ENCODE measurements at places on chromosomes 2 and 18.

DNA sequence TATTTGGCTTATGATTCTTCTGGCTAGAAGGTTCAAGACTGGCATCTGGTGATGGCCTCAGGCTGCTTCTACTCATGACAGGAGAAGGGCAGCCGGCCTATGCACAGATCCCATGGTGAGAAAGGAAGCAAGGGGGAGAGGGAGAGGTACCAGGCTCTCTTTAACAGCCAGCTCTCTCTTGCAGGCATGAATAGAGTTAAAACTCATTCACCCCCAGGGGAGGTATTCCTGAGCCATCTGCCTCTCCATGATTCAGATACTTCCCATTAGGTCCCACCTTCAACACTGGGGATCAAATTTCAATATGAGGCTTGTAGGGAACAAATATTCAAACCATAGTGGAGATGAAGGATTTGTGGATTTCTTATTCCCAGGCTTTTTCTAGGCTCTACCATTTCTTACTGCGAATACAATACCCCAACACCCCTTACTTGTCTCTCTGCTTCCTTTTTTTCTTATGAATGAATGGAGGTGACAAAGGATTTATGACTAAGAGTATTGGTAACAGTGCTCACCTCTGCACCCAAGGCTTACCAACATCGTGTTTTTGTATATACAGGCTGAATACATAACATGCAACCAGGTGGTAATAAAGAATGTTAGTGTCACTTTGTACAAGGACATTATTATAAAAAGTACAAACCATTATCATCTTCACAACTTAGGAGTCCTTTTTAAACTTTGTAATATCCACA lies 454.6 kb upstream of the TRIB2 start:
- no peak overlapping the region for H3K4me3 ChIP-seq
- no peaks in the 10 kb centered on the region for H3K36me3 ChIP-seq
- no peaks in the 10 kb centered on the region for H3K4me1 ChIP-seq
- no peak overlapping the region for H3K27ac ChIP-seq

DNA sequence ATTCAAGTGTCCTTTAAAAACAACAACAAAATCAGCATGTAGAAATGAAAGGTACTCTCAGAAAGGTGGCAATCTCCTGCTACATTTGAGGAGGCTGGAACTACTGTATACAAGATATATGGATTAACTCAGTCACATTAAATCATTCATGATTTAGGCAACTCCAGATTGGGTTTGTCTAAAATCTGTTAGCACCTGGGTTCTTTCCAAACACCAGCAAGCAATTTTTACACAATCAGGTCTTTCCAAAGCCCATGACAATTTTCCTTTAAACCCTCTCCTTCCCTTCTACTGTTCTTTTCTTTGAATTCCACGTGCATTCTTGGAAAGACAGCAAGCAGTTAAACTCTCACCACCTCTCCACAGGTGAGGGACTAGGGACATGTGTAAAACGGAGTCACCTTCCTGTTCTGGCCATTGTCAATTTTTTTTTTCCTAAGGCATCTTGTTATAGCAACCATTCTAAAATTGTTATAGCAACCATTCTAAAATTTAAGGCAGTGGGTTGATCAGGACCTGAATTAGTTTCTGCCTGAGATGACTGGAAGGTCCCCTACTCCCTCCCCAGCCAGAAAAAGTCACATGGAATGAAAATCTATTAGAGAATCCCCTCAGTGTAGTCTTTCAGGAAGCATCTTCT lies 113.9 kb downstream of the ANKRD44 start:
- no peak overlapping the region for H3K4me3 ChIP-seq
- H3K4me1 ChIP-seq: no peaks in the 10 kb centered on the region

DNA sequence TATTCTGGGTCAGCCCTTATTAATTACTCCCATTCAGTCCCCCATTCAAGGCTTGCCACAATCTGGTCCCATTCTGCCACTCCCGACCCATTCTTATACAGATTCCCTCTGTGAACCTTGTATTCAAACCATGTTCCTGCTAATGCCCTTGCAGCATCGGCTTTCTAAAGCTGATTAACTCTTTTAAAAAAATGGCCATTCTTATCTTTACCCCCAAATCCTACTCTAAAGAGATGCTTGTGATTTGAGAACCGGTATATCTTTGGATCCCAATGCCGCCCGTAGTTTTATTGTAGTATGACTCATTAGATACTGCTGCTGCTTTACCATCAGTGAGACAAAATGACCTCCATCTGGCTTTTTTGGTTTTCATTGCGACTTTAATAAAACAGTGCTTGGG lies 72.2 kb downstream of the XRCC5 start:
- H3K4me1 ChIP-seq: peaks cover 56% of the 10 kb centered on the region
- no peak for DNase-seq
- H3K27ac ChIP-seq: peak overlapping the region; percentile 15

DNA sequence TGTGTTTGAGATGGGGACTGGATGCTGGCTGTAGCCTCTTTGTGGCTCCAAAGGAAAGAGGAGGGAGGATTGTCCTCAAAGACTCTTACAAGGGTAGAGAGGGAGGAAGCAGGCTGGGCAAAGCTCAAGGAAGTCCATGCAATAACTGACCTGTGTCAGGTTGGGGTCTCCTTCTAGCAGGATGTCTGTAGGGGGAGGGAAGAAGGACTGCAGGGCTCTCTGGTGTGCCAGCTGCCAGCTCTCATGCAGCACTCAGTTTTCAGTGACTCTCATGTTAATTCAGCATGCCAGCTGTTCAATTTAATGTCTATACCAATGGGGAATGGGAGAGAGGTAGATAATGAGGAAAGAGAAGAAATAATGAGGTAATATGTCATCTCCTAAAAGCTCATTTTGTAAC lies 85.3 kb upstream of the RANBP2 start:
- no peaks in the 10 kb centered on the region for H3K27me3 ChIP-seq
- H3K4me3 ChIP-seq: no peak overlapping the region
- DNase-seq: no peak
- H3K27ac ChIP-seq: peak overlapping the region; percentile 29
- peaks cover 40% of the 10 kb centered on the region for H3K4me1 ChIP-seq

DNA sequence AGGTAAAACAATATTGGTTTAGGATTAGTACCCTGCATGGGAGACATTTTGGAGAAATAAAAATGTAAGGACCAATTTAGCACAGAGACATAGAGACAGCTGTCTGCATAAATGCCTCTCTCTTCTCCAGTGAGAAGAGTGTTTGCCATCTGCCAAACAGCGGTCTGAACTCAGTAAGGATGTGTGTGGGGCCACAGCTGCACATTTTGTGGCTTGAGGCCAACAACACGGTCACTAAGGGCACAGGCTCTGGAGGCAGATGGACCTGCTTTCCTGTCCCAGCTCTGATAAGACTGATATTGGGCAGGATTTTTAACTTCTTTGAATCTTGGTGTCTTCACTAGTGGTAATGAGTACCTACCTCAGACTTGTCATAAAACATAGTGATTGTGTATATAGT lies 10.2 kb downstream of the ZBTB14 start:
- no peaks in the 10 kb centered on the region for H3K36me3 ChIP-seq
- no peak overlapping the region for H3K4me3 ChIP-seq
- no peaks in the 10 kb centered on the region for H3K27me3 ChIP-seq
- no peak overlapping the region for H3K27ac ChIP-seq
- no peak for DNase-seq
- H3K4me1 ChIP-seq: no peaks in the 10 kb centered on the region

GRCh38 chr18:11251891-11252270 lies 102.5 kb upstream of the PIEZO2 start:
- H3K27ac ChIP-seq: no peak overlapping the region
- H3K36me3 ChIP-seq: no peaks in the 10 kb centered on the region
- H3K4me3 ChIP-seq: no peak overlapping the region
- no peak for DNase-seq
- H3K4me1 ChIP-seq: peaks cover 4% of the 10 kb centered on the region
- H3K27me3 ChIP-seq: no peaks in the 10 kb centered on the region

GRCh38 chr2:9820020-9820973 lies 23.0 kb upstream of the TAF1B start:
- H3K27me3 ChIP-seq: no peaks in the 10 kb centered on the region
- no peaks in the 10 kb centered on the region for H3K36me3 ChIP-seq
- H3K27ac ChIP-seq: no peak overlapping the region
- H3K4me1 ChIP-seq: no peaks in the 10 kb centered on the region
- no peak overlapping the region for H3K4me3 ChIP-seq

GRCh38 chr2:112827604-112828185 lies 8.9 kb downstream of the IL1B start:
- no peak overlapping the region for H3K4me3 ChIP-seq
- H3K27me3 ChIP-seq: no peaks in the 10 kb centered on the region
- no peak overlapping the region for H3K27ac ChIP-seq
- no peaks in the 10 kb centered on the region for H3K4me1 ChIP-seq

- peak within 1 kb of the TSS; percentile 82 for H3K27ac ChIP-seq
- peak; percentile 57 for DNase-seq
- peak within 1 kb of the TSS; percentile 92 for H3K4me3 ChIP-seq
- H3K36me3 ChIP-seq: peaks cover 2% of the 10 kb centered on the region
- peaks cover 85% of the 10 kb centered on the region for H3K27me3 ChIP-seq
Observed at GRCh38 chr2:80303909-80304837, at the start of gene LRRTM1. Gene LRRTM1, minus strand, starts transcription at chr2:80304752. Its CDS starts 933 bp downstream, at chr2:80303819.

DNA sequence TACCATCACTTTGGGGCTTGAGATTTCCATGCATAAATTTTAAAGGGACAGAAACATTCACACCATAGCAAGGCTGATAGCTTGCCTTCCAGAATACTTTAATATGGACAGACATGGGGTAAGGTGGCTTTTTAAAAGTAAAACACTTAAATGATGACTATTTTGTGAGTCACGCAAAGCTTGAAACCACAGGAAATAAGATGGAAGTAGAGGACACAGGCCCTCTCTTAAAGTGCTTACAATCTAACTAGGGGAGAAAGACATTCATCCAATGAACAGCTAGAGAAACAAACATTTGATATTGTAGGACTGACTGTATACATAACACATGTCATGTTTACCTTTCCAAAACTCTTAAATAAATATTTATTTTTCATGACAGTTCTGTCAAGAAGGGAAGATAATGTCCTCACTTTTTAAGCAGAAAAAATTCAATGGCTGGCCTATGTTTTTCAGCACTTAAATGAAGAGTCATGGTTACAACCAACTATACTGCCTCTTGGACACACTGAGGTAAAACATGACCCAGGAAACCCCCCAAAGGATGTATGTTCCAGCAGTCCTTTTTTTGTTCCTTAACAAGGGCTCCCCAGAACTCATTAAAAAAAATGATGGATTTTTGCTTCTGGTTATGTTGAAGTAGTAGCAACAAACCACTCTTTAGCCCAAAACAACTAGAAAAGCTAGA lies 120.0 kb upstream of the RBMS1 start:
- H3K27ac ChIP-seq: no peak overlapping the region
- H3K4me1 ChIP-seq: no peaks in the 10 kb centered on the region
- no peaks in the 10 kb centered on the region for H3K27me3 ChIP-seq
- no peak for DNase-seq
- H3K4me3 ChIP-seq: no peak overlapping the region
- no peaks in the 10 kb centered on the region for H3K36me3 ChIP-seq

GRCh38 chr18:63553081-63553480 lies 10.9 kb downstream of the SERPINB12 start:
- no peak for DNase-seq
- H3K4me1 ChIP-seq: peaks cover 11% of the 10 kb centered on the region
- no peaks in the 10 kb centered on the region for H3K36me3 ChIP-seq
- H3K4me3 ChIP-seq: no peak overlapping the region
- no peak overlapping the region for H3K27ac ChIP-seq
- no peaks in the 10 kb centered on the region for H3K27me3 ChIP-seq

All from neural crest cell (in vitro differentiated cells).